Activated CD4-positive, alpha-beta memory T cell treated with anti-CD3 and anti-CD28 coated beads for 36 hours (primary cell): ENCODE measurements at places on chromosomes 13 and 19.

GRCh38 chr13:101624981-101625380, 172.5 kb downstream of the ITGBL1 start:
- DNase-seq: peak; percentile 28

DNA sequence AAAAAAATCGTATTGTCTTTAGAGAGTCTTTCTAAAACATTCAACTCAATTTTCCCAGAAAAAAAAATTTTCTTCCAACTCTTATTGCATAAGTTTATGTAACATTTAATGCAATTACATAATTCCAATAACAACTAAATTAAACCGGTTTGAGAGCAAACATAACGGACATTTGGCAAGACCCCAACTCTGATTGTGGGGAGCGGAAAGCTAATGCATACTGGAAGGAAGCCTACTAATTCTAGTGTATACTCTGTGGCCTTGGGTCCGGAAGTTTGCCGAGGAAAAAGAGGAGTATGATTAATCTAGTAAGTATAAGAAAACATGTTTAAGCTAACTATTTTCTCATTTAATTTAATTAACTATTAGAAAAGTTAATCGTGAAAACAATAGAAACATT, 21.3 kb upstream of the MIR17HG start:
- no peak for DNase-seq

GRCh38 chr13:46184277-46184699, 2.3 kb upstream of the LCP1 start:
- DNase-seq: peak; percentile 87

- peak; percentile 55 for DNase-seq
These were observed 2.4 kb downstream of the FOSB start for GRCh38 chr19:45469945-45470761.

DNA sequence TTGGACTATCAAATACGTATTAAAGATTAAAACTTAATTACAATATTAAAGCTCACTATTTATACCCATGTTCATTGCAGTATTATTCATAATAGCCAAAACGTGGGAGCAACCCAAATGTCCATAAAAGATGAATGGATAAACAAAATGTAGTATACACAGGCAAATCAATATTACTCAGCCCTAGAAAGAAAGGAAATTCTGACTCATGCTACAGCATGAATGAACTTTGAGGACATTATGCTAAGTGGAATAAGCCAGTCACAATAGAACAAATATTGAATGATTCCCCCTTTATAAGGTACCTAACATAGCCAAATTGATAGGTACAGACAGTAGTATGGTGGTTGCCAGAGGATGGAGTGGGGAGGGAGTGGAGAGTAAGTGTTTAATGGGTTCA, 457.3 kb downstream of the FGF14 start:
- DNase-seq: no peak
